Osteocyte (in vitro differentiated cells): ENCODE measurements at places on chromosomes 4 and X. TPM values are rescaled to one million over a fixed set of nuclear protein-coding genes. Genes with fewer than 3 reads are reported as not detected.

DNA sequence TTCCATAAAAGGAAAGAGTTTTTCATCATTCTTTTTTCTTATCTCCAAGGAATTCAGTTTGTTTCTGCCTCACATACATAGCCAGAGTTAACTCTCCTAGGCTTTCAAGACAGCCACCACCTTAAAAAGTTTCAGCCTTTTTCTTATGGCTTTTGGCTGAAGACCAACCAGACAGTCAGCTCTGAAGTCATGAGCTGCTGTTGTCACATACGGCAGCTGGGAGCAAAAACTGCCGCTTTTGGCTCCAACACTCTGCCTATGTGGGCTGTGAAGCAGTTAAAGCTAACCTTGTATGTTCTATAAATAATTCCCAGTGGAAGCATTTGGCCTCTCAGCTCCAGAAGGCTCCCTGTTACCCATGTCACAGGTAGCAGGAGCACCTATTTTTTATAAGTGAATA is 104.1 kb downstream of the KLHL4 start:
- no peaks in the 10 kb centered on the region for H3K36me3 ChIP-seq
- no peak overlapping the region for H3K27ac ChIP-seq
- no peaks in the 10 kb centered on the region for H3K4me1 ChIP-seq
- DNase-seq: no peak
- H3K27me3 ChIP-seq: no peaks in the 10 kb centered on the region

GRCh38 chrX:118633530-118633929 is 93.9 kb upstream of the IL13RA1 start:
- no peak overlapping the region for H3K4me3 ChIP-seq
- no peak overlapping the region for H3K27ac ChIP-seq
- no peak for DNase-seq
- H3K27me3 ChIP-seq: no peaks in the 10 kb centered on the region
- peaks cover 15% of the 10 kb centered on the region for H3K36me3 ChIP-seq

CHRDL1 gene
- 0.32 and 0.63 TPM in 2 replicates for total RNA-seq

DNA sequence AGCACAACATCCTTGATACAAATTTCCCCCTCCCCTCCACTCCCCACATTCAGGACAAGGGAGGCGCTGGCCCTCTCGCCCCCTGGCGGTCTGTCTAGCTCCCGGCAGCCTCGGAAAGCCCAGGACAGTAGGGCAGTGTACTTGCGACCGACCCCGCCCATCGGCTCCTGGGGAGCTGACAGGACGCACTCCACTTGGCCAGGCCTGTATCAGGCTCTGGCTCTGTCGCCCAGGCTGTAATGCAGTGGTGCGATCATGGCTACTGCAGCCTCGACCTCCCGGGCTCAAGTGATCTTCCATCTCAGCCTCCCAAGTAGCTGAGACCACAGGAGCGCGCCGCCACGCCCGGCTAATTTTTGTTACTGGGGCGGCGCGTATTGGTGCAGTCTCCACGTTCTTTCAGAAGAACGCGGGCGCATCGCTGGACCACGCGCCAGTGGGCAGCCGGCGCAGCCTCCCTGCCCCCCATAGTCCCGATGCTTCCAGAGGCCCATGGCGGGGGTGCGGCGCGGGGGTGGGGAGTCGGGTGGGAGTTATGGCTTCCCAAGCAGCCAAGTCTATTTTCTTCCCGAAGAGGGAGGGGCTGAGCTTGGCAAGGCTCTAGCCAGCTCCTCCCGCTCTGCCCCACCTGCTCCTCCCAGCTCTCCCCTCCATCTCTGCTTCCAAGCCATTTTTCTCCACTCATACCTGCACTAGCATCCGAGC is 7.8 kb upstream of the AKAP14 start:
- no peaks in the 10 kb centered on the region for H3K27me3 ChIP-seq
- DNase-seq: peak; percentile 89
- H3K4me1 ChIP-seq: peaks cover 2% of the 10 kb centered on the region
- H3K4me3 ChIP-seq: peak overlapping the region; percentile 62
- H3K36me3 ChIP-seq: no peaks in the 10 kb centered on the region

PLP1 gene
- total RNA-seq: 0.26 and 0.32 TPM in 2 replicates
